Osteocyte (in vitro differentiated cells): ENCODE measurements at places on chromosomes 1 and 21. TPM values are rescaled to one million over a fixed set of nuclear protein-coding genes. Genes with fewer than 3 reads are reported as not detected.

- peak overlapping the region; percentile 75 for H3K27ac ChIP-seq
- peak overlapping the region; percentile 92 for H3K4me3 ChIP-seq
- H3K4me1 ChIP-seq, result peaks cover 20% of the 10 kb centered on the region
- H3K27me3 ChIP-seq, result no peaks in the 10 kb centered on the region
- DNase-seq, result no peak
Measured at GRCh38 chr1:43531906-43532584, 1.4 kb downstream of the PTPRF start.

GRCh38 chr1:201025571-201026002, 2.1 kb upstream of the KIF21B start:
- DNase-seq, result no peak
- peaks cover 21% of the 10 kb centered on the region for H3K4me1 ChIP-seq
- no peak overlapping the region for H3K4me3 ChIP-seq

- no peaks in the 10 kb centered on the region for H3K27me3 ChIP-seq
- H3K27ac ChIP-seq, result no peak overlapping the region
- no peak overlapping the region for H3K4me3 ChIP-seq
- no peaks in the 10 kb centered on the region for H3K36me3 ChIP-seq
- H3K4me1 ChIP-seq, result peaks cover 50% of the 10 kb centered on the region
Measured at GRCh38 chr1:12135612-12136011, 31.2 kb upstream of the TNFRSF1B start.

DNA sequence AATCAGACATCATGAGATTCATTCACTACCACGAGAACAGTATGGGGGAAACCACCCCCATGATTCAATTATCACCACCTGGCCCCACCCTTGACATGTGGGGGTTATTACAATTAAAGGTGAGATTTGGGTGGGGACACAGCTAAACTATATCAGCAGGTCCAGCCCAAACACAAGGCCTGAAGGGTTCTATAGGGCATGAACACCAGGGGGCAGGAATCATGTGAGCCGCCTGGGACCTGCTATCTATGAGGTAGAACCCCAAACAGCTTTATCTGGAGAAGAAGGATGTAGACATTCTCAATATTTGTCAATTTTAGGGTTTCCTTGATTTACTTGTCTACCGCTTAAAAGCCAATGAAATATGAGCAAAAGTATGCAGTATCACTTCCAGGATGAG, 294.9 kb upstream of the DEPDC1 start:
- no peaks in the 10 kb centered on the region for H3K36me3 ChIP-seq
- H3K27me3 ChIP-seq, result no peaks in the 10 kb centered on the region
- no peak overlapping the region for H3K4me3 ChIP-seq
- no peaks in the 10 kb centered on the region for H3K4me1 ChIP-seq
- no peak overlapping the region for H3K27ac ChIP-seq

DNA sequence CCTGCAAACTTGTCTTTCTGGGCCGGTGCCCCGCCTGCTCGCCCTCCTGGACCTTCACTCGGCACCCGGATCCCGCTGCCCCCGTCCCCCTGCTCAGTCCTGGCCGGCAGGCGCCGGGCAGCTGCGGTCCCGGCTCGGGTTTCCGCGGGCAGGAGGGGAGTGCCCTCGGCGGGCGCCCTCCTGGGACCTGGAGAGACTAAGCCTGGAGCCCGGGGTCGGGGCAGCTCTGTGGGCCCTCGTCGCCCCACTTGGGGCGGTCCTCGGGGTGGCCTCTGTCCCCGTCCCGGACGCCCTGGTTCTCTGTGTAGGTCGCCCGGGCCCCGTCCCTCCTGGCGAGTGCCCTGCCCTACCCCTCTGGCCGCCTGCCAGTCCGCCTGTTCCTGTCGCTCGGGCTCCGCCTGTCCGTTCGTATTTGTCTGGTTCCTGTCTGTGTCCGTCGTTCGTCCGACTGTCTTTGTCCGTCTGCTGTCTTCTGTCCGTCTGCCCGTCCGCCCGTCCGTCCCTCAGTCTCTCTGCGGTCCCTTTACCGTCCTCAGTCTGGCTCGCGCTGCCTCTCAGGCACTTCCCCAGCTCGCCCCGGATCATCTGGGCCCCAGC, 490 bp downstream of the SERINC2 start:
- H3K27ac ChIP-seq, result peak overlapping the region; percentile 38
- H3K4me1 ChIP-seq, result peaks cover 3% of the 10 kb centered on the region
- H3K4me3 ChIP-seq, result peak overlapping the region; percentile 90
- no peak for DNase-seq
- peaks cover 38% of the 10 kb centered on the region for H3K27me3 ChIP-seq

GRCh38 chr1:39230261-39231190, 26.0 kb downstream of the MACF1 start:
- H3K27me3 ChIP-seq, result no peaks in the 10 kb centered on the region
- H3K36me3 ChIP-seq, result no peaks in the 10 kb centered on the region
- peaks cover 25% of the 10 kb centered on the region for H3K4me1 ChIP-seq
- DNase-seq, result no peak
- H3K27ac ChIP-seq, result peak overlapping the region; percentile 86
- no peak overlapping the region for H3K4me3 ChIP-seq

DNA sequence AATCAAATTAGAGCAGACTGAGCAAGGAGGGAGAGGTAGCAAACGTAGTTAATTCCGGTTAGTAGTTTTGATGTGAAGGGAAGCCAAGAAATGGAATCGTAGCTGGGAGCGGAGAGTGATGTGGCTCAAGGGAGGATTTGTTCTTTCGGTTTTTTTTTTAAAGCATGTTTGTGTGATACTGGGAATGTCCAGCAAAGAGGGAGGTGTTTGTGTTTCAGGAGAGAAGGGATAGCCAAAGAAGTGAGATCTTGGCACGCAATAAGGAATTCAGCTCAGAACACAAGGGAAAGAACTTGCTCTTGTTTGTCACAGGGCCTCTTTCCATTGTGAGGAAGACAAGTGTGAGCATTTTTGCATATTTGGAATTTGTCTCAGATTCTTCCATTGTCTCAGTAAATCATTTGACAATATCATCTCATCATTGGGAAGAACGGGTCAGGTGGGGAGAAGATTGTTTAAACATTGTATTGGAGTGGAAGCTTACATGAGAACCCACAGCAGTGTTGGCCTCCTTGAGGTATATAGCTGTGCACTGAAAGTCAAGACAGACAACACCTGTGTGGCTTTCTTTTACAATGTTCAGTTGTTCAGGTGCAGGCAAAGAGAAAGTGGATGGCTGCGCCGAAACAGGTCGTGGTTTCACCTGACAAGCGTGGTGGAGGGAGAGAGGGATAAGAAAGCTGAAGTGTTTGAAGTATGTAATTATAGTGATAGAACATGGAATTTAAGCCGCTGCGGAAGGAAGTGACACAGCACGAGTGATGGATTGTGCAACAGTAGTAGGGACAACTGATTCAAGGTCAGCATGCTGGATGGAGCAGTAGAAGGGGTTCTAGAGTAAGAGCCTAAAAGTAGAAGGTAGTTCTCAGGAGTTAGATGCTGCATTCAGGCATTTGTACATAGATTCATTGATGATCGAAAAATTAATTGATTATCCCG, 25.4 kb downstream of the FMN2 start:
- no peaks in the 10 kb centered on the region for H3K27me3 ChIP-seq
- no peak overlapping the region for H3K4me3 ChIP-seq
- H3K27ac ChIP-seq, result no peak overlapping the region
- no peaks in the 10 kb centered on the region for H3K36me3 ChIP-seq
- H3K4me1 ChIP-seq, result peaks cover 17% of the 10 kb centered on the region

DNA sequence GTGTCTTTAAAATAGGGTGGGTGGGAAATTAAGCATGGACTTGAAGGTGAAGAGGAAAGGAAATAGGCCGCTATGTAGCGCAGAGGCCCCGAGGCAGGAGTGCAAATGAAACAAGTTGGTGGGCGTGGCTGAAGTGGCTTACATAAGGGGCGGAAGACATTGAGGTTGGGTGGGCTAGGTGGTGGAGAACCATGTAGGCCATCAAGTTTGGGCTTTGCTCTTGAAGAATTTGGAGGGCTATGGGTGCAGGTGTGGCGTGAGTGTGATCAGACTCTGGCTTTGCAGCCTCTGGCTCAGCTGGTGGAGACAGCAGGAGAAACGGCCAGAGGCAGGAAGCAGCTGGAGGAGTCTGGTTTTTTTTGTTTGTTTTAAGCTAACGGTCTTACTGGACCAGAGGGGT, 6.7 kb downstream of the SLFNL1 start:
- no peak overlapping the region for H3K27ac ChIP-seq
- H3K36me3 ChIP-seq, result peaks cover 13% of the 10 kb centered on the region
- H3K4me1 ChIP-seq, result no peaks in the 10 kb centered on the region
- no peaks in the 10 kb centered on the region for H3K27me3 ChIP-seq

GRCh38 chr1:119631433-119632102, 16.5 kb downstream of the ZNF697 start:
- no peak overlapping the region for H3K4me3 ChIP-seq
- H3K4me1 ChIP-seq, result peaks cover 35% of the 10 kb centered on the region
- H3K27ac ChIP-seq, result no peak overlapping the region
- no peak for DNase-seq

DNA sequence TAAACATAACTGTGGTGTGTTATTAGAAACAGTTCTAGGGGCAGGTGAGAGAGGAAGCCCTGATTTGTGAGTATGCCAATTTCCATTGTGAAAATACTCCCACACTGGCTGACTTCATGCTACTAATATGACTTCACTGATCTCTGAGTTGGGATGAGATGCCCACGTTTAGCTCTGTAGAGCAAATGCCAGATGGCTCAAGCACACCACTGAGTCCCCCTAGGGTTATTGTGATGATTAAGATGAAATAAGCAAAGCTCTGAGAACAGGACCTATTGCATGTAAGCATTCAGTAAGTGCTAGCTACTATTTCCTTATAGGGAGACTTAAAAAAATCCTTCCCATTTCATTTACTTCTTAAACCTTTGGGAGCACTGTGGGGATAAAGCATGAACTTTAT, 117.6 kb downstream of the CENPF start:
- H3K36me3 ChIP-seq, result no peaks in the 10 kb centered on the region
- H3K27ac ChIP-seq, result no peak overlapping the region
- H3K4me1 ChIP-seq, result no peaks in the 10 kb centered on the region
- DNase-seq, result no peak

- H3K4me3 ChIP-seq, result no peak overlapping the region
- H3K4me1 ChIP-seq, result peaks cover 57% of the 10 kb centered on the region
- H3K27ac ChIP-seq, result peak overlapping the region; percentile 97
- H3K27me3 ChIP-seq, result no peaks in the 10 kb centered on the region
- H3K36me3 ChIP-seq, result no peaks in the 10 kb centered on the region
- no peak for DNase-seq
Measured at GRCh38 chr21:29184037-29184436, 53.6 kb downstream of the MAP3K7CL start.

DNA sequence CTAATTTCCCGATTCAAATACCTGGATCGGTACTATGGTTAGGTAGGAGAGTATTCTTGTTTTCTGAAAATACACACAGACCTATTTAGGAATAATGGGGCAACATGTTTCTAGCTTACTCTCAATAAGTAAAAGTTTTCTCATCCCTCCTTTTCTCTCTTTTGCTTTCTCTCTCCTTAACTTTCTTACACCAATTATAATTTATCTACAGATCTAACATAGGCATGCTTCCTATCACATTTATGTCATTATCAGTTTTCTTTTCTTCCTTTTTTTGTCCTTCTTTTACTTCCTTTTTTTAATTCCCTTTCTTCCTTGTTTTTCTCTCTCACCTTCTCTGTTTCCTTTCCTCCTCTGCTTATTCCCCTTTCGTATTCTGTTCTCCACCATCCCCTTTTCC, 20.3 kb downstream of the SNX7 start:
- H3K4me3 ChIP-seq, result no peak overlapping the region
- peaks cover 33% of the 10 kb centered on the region for H3K36me3 ChIP-seq
- no peak overlapping the region for H3K27ac ChIP-seq
- no peaks in the 10 kb centered on the region for H3K27me3 ChIP-seq
- peaks cover 3% of the 10 kb centered on the region for H3K4me1 ChIP-seq
- DNase-seq, result no peak

- no peak overlapping the region for H3K4me3 ChIP-seq
- peaks cover 5% of the 10 kb centered on the region for H3K4me1 ChIP-seq
- no peak overlapping the region for H3K27ac ChIP-seq
- no peaks in the 10 kb centered on the region for H3K36me3 ChIP-seq
- peaks cover 50% of the 10 kb centered on the region for H3K27me3 ChIP-seq
Measured at GRCh38 chr1:115717541-115717940, 51.0 kb downstream of the CASQ2 start.

DNA sequence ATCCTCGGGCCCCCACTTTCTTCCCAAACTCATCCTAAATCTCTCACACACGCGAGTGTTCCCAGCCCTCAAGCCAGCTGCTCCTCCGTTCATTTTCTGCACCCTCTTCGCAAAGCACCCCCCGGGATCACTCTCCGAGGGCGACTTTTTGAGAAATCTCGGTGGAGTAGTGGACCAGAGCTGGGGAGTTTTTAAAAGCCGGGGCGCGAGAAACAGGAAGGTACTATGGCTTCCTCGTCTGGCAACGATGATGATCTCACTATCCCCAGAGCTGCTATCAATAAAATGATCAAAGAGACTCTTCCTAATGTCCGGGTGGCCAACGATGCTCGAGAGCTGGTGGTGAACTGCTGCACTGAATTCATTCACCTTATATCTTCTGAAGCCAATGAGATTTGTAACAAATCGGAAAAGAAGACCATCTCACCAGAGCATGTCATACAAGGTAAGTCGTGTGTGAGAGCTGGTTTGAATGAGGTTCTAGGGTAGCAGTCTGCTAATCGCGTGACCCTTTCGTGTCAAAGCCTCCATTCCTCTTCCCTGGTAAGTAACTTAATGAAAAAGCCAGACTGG, 800 bp downstream of the DR1 start:
- DNase-seq, result no peak
- peaks cover 35% of the 10 kb centered on the region for H3K4me1 ChIP-seq
- H3K4me3 ChIP-seq, result peak overlapping the region; percentile 86
- H3K36me3 ChIP-seq, result no peaks in the 10 kb centered on the region
- no peaks in the 10 kb centered on the region for H3K27me3 ChIP-seq

- peaks cover 5% of the 10 kb centered on the region for H3K4me1 ChIP-seq
- no peak for DNase-seq
- H3K36me3 ChIP-seq, result no peaks in the 10 kb centered on the region
Measured at GRCh38 chr1:169271098-169271497, 96.5 kb downstream of the NME7 start.

GRCh38 chr1:30513396-30514136, 209.8 kb downstream of the MATN1 start:
- no peaks in the 10 kb centered on the region for H3K4me1 ChIP-seq
- no peaks in the 10 kb centered on the region for H3K27me3 ChIP-seq
- peak; percentile 68 for DNase-seq

DNA sequence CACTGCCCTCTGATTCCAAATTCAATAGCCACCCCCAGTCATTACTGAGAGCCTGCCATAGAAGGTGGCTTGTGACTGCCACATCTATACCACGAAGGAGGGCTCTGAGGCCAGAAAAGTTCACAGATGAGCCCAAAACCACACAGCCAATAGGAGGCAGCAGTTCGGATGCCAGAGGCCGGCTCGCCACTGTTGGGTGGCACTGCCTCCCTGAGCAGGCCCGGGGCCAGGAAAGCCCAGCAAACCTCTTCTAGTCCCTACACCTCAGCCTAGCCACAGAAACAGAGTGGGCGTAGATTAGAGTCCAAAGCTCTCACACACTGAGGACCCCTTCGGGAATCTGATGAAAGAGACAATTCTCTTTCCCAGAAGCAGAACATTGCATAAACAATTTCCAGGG, 5.9 kb upstream of the CAMK2N1 start:
- H3K4me1 ChIP-seq, result peaks cover 4% of the 10 kb centered on the region
- peaks cover 22% of the 10 kb centered on the region for H3K27me3 ChIP-seq
- H3K36me3 ChIP-seq, result peaks cover 3% of the 10 kb centered on the region
- H3K4me3 ChIP-seq, result no peak overlapping the region
- no peak overlapping the region for H3K27ac ChIP-seq

Gene GPR25
- total RNA-seq, result not detected in 2 replicates

Gene SH2D1B
- not detected in 2 replicates for total RNA-seq

Gene UBL4B
- total RNA-seq, result not detected in 2 replicates

Gene NUAK2
- 4.3 and 4.5 TPM in 2 replicates for total RNA-seq

Gene LAMC2
- total RNA-seq, result 3.5 and 3.6 TPM in 2 replicates

Gene C1orf94
- total RNA-seq, result not detected in 2 replicates

Gene TMEM52
- 1.5 TPM in 1 of 2 replicates, not detected in the other for total RNA-seq
